Sigmoid colon (tissue), 7 donors: ENCODE measurements at places on chromosomes 12 and 14. TPM values are rescaled to one million over a fixed set of nuclear protein-coding genes. Genes with fewer than 3 reads are reported as not detected.

DNA sequence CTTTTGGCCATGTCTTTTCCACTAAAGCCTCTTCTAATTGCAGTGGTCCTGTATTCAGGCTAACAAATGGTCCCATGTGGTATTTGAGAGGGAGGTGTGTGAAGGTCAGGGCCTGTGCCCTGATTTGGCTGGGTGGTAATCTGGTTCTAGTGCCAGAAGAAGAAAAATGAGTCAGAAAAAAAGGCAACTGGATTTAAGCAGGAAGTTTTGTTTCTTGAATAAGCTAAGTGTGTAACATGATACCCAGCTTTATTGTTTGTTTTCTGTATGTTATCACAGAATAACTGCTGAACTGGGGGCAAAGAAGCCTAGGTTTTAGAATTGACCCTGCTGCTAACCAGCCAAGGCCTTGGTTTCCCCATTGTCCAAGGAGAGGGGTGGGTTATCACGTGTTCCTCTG lies 134.0 kb downstream of the ANO6 start:
- H3K4me3 ChIP-seq, result no peak overlapping the region
- H3K36me3 ChIP-seq, result peaks cover 8% of the 10 kb centered on the region
- no peaks in the 10 kb centered on the region for H3K4me1 ChIP-seq
- DNase-seq, result no peak

- H3K36me3 ChIP-seq, result no peaks in the 10 kb centered on the region
- DNase-seq, result no peak
- H3K4me1 ChIP-seq, result peaks cover 26% of the 10 kb centered on the region
- no peaks in the 10 kb centered on the region for H3K27me3 ChIP-seq
- peak overlapping the region; percentile 39 for H3K4me3 ChIP-seq
These were observed 352 bp downstream of the PLXNC1 start for GRCh38 chr12:94148739-94149118.

DNAI7 gene
- 1.2 TPM for total RNA-seq

DYNLL1 gene
- 247 TPM for total RNA-seq

- H3K4me3 ChIP-seq, result no peak overlapping the region
- DNase-seq, result no peak
- no peak overlapping the region for H3K27ac ChIP-seq
- H3K27me3 ChIP-seq, result no peaks in the 10 kb centered on the region
These were observed 68.2 kb upstream of the BDKRB2 start for GRCh38 chr14:96136371-96137005.
